ENCODE measurements at places on chromosomes 13 and 19. TPM values are rescaled to one million over a fixed set of nuclear protein-coding genes. Genes with fewer than 3 reads are reported as not detected.

DNA sequence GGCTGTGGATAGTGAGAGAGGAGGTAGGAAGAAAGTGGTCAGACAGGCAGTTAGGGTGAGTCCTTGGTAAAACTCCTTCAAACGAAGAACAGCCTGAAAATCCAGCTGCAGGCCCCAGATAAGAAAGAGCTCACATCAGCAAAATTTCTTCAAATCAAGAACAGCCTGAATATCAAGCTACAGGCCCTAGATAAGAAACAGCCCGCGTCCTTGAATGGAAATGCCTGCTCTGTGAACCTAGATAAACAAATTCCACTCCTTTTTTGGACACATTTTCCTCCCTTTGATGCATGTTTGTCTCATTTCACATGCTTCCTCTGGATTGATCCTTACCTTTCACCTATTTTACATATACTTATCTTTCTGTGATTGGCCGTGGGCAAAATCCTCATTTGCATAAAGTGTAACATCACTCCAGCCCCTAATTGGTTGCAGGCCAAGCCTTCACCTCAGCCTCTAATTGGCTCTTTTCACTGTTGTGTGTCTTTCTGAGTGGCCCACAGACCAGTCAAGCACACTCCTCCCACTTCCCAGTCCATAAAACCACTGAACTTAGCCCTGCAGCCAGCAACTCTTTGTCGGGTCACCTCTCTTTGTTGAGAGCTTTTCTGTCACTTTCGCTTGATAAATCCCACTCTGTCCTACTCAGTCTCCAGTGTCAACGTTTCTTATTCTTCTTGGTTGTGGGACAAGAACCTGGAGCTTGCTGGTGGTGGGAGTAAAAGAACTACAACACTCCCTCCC lies 6.0 kb upstream of the SULT2A1 start:
- H3K4me1 ChIP-seq: no peaks in the 10 kb centered on the region
- no peak for DNase-seq
- no peaks in the 10 kb centered on the region for H3K36me3 ChIP-seq
- no peak overlapping the region for H3K27ac ChIP-seq
- no peak overlapping the region for H3K4me3 ChIP-seq

DNA sequence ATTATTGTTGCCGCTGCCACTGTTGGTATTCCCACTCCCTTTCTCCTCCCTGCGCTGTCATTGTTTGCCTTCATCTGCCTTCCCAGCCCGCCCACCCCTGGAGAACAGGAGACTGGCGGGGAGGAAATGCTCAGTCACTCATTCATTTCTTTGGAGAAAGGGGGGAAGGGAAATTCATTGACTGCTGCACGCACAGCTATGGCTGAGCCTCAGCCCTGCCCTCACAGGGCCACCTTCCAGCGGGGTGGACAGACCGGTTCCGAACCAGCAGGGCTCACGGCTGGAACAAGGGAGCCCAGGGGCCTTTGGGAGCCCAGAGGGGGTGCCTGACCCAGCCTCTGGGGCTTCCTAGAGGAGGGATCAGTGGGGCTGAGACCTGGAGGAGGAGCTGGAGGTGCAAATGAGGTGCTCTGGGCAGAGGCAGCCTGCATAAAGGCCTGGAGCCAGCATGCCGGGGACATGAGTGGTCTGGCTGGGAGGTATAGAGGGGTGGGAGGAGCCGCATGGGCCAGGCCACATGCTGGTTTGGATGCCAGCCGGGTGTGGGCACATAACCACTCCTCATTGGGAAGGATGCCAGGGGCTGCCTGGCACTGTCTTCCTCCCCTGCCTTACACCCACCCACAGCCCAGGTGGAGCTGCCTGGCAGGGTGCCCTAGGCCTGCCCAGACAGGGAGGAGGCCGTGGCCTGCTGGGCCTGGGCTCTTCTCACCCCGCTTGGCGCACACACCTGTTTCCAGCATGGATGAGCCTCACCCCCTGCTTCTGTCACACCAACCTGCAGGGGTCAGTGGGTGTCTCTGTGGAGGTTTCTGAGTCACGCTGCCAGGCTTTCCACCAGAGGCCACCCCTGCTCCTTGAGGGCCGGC lies 26.8 kb downstream of the PPP5C start:
- peak overlapping the region; percentile 80 for H3K27ac ChIP-seq
- no peak overlapping the region for H3K4me3 ChIP-seq
- peaks cover 26% of the 10 kb centered on the region for H3K36me3 ChIP-seq
- peaks cover 35% of the 10 kb centered on the region for H3K4me1 ChIP-seq

DNA sequence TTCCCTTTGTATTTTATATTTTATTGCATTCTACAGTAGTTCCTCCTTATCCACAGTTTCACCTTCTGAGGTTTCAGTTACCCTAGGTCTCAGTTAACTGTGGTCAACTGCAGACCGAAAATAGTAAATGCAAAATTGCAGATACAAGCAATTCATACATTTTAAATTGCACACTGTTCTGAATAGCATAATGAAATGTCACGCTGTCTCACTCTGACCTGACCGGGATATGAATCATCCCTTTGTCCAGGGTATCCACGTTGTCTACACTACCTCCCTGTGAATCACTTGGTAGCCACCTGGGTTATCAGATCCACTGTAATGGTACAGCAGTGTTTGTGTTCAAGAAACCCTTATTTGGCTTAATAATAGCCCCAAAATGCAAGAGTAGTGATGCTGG lies 325.0 kb downstream of the DNAJC15 start:
- DNase-seq: no peak
- H3K4me1 ChIP-seq: peaks cover 23% of the 10 kb centered on the region
- no peak overlapping the region for H3K4me3 ChIP-seq
- no peaks in the 10 kb centered on the region for H3K27me3 ChIP-seq

- peak overlapping the region; percentile 60 for H3K4me3 ChIP-seq
- no peaks in the 10 kb centered on the region for H3K36me3 ChIP-seq
- DNase-seq: peak; percentile 62
Observed at GRCh38 chr19:48271531-48272151, 1.8 kb downstream of the ZNF114 start.

DNA sequence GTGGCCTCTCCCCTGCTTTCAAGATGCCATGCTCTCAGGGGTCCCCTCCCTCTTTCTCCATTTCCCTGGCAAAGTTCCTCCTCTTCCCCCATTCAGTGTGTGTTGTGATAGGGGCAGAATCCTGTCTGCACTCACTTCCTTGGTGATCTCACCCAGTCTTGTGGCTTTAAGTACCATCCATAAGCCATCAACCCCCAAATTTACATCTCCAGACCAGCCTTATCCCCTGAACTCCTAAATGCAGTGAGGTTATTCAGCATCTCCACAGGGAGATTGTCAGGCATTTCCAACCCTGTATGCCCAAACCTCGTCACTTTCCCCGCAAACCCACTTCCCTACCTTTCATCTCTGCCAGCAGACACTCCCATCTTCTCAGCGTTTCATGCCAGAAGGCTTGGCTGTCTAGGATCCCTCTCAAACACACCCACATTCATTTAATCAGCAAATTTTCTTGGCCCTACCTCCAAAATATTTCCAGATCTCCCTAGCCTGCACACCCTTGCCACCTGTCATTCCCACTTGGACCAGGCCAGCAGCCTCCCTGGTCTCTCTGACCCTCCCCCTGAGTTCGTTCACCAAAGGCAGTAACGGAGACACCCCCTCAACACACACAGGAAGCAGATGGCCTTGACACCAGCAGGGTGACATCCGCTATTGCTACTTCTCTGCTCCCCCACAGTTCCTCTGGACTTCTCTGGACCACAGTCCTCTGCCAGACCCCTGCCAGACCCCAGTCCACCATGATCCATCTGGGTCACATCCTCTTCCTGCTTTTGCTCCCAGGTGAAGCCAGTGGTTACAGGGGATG lies at the start of gene HCST:
Gene HCST, plus strand, starts transcription at position 676 of the 808 bp plus-strand sequence. Its CDS starts 65 bp downstream, at position 741.
- peaks cover 42% of the 10 kb centered on the region for H3K4me1 ChIP-seq
- H3K36me3 ChIP-seq: peaks cover 8% of the 10 kb centered on the region
- H3K27me3 ChIP-seq: no peaks in the 10 kb centered on the region

DNA sequence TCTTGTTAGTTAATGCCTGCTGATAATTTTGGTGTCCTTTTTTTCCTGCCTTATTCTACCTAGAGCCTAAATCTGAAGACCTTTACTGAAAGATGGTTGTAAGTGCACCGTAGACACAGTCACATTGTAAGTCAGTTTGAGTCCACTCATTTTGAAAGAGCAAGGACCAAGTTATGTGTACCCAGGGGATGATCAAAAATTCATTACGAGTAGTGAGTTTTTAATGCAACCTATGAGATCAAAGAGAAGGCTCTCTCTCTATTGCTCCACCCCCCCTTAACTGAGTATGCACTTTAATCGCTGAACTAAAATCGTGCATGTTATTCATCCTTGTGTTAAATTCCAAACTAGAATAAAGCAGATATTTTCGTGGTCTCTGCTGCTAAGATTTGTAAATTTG lies 1.8 kb downstream of the RAP2A start:
- H3K4me3 ChIP-seq: peak overlapping the region; percentile 64
- no peaks in the 10 kb centered on the region for H3K36me3 ChIP-seq
- no peak for DNase-seq
- no peaks in the 10 kb centered on the region for H3K27me3 ChIP-seq
- H3K27ac ChIP-seq: no peak overlapping the region

DNA sequence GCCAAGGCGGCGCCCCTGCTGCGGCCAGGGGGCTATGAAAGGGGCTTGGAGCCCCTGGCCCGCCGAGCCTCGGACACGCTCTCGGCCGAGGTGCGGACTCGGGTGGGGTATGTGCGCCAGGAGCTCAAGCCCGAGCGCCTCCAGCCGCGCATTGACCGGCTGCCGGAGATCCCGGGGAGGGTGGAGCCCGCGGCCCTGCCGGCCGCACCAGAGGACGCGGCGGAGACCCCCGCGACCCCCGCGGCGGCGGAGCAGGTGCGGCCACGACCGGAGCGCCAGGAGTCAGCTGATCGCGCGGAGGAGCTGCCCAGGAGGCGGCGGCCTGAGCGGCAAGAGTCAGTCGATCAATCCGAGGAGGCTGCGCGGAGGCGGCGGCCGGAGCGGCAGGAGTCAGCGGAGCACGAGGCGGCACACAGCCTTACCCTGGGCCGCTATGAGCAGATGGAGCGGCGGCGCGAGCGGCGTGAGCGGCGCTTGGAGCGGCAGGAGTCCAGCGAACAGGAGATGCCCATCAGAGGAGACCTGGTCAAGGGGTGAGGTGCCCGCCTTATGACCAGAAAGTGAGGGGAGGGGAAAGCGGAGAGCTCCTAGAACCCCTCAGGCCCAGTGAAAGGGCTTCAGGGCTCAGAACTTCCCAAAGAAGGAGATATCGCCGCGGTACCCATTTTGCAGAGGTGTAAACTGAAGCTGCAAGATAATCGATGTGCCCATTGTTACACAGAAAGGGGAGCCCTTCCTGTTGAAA lies 8.8 kb upstream of the SHKBP1 start:
- peaks cover 5% of the 10 kb centered on the region for H3K4me1 ChIP-seq
- H3K27me3 ChIP-seq: peaks cover 25% of the 10 kb centered on the region
- no peak for DNase-seq
- no peaks in the 10 kb centered on the region for H3K36me3 ChIP-seq

The GSX1 gene
- not detected for total RNA-seq

The LILRA1 gene
- total RNA-seq: not detected

The SOX1 gene
- total RNA-seq: 56.6 TPM

The LHB gene
- not detected for total RNA-seq

The RNF113B gene
- total RNA-seq: not detected

The KLHL1 gene
- not detected for total RNA-seq
